ENCODE measurements at places on chromosomes 3 and 15.

- no peak for DNase-seq
These were observed 11.3 kb upstream of the TMEM87A start for GRCh38 chr15:42284551-42284950.

GRCh38 chr3:187136936-187137335 lies 2.4 kb downstream of the RPL39L start:
- no peak for DNase-seq

DNA sequence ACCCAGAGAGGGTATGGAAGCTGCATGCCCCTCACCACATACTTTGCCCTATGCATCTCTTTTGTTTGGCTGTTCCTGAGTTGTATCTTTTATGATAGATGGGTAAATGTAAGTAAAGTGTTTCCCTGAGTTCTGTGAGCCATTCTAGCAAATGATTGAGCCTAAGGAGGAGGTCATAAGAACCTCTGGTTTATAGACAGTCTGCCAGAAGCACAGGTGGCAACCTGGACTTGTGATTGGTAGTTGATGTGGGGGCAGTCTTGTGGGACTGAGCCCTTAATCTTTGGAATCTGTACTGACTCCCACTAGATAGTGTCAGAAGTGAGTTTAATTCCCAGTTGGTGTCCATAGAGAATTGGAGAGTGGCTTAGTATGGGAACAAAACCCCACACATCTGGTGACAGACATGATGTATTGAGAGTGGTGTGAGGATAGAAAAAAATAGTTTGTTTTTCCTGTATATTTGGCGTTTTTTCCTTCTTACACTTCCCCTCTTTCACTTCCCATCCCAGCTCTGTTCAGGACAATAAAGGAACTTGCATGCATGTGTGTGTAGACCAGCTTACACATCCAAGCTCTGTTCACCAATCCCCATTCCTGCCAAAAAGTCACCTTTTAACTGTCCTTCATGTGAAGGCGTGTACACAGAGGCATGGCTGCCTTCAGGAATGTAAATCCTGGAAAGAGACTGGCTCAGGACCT lies 38.1 kb upstream of the SPPL2A start:
- no peak for DNase-seq

DNA sequence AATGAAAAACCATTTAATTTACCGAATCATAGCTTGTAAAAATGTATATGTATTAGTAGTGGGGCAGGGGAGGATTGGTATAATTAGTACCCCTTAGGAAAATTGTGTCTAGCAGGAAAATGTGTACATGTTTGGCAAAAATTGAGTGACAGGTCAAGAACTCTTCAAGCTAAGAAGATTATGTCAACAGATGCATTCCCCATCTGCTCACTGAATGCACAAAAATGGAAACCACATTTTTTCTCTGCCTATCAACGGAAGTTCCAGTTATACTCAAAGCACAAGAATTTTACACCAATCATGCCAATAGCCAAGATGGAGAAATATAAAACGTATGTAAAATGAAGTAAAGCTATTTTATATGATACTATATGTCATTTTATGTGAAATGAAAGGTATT lies 377.8 kb downstream of the KCNH8 start:
- DNase-seq: no peak

DNA sequence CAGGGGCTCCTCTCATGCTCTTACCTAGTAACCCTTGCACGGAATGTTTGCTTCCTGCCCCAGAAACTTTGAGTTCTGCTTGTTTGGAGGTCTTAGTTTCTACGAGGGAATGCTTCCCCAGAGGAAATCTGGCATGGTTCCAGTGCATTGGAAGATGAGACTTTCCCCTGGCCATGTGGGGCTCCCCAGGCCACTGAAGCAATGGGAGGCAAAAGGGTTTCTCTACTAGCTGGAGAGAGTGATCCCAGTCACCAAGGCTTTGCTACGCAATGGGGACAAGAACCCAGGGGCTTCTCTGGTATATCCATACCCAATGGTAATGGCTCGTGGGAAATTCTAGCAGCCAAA lies 44.2 kb upstream of the RPL32 start:
- no peak for DNase-seq

GRCh38 chr3:25804676-25805075 lies 14.8 kb downstream of the OXSM start:
- no peak for DNase-seq

DNA sequence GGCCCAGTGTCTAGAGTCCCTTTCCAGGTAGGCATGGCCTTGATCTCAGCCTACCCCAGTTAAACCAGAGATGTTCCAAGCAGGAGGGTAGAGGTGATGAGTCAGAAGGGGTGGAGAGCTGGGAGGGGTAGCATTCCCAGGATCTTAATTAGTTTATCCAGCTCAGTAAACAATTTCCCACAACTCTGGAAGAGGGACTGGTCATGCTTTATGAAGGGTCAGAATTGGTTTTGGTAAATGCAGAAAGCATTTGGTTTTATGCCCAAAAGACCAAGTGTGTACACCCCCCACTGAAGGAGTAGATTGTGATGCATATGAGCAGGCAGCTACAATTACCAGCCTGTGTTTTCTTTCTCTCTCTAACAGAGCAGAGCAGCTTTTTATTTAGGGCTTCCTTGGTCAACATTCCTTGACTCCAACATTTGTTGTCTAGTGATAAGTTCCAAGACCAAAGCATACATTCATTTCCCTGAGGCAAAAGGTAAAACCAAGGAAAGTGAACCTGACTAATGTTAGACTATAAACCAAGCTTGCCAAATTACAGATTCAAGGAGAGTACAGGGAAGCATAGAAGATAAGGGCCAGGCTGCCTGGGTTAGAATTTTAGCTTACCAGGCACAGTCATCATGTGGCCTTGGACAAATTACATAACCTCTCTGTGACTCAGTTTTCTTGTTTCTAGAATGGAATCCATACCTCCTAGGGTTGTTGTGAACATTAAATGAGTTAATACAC lies 17.6 kb downstream of the EXOSC7 start:
- no peak for DNase-seq

GRCh38 chr3:178419071-178419470 lies 117.2 kb upstream of the KCNMB2 start:
- DNase-seq: no peak

DNA sequence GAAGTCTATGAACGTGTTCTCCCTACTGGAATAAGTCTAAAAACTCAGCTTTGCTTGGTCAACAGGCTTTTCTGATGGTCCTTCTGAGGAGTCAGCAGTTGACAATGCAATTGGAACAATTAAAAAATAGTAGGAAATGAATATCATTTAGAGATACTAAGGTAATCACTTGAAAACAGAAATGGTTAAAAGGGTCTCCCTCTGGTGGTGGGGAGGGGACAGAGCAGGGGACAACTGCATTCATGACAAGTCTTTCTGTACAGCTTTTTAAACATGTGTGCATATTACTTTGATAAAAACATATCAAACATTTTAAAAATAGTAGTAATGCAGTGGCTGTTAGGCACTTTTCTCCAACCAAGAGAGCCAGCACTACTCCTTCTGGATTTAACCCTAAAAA lies 119.9 kb upstream of the FHIT start:
- DNase-seq: peak; percentile 36

DNA sequence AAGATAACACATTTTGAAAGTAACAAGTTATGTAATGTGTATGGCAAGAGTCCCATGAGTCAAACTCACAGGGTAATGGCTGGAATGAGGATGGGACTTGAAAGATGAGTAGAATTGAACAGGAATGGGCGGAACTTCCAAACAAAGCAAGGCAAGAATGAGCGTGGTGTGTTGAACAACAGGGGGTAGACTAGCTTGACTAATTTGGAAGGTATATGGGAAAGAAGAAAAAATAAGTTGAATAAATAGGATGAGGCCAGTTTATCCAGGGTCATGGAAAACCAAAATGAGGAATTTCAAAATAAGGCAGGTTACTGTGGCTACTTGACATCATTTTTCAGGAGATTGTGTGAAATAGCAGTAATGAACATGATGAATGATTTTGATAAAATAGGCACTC lies 2.5 kb upstream of the DPH6 start:
- DNase-seq: no peak

- no peak for DNase-seq
These were observed 49.5 kb downstream of the GLDN start for GRCh38 chr15:51390966-51391422.
